NB4 (cell line): ENCODE measurements at places on chromosomes 16 and 17.

DNA sequence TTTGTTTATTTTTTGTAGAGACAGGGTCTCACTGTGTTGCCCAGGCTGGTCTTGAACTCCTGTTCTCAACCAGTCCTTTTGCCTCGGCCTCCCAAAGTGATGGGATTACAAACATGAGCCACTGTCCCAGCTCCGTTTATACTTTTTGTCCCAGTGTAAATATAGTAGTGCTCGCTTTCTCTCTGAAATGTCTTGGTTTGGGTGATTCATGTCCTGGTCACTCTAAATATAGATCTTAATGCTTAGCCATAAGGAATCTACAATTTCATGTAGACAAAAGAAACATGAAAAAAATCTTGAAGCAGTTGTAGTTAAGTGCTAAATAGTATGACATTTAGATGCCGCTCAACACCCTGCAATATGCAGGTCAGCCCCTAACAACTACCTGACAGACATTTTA, 126.9 kb downstream of the KATNIP start:
- DNase-seq = no peak

GRCh38 chr17:80220054-80220735, at the start of the genes SGSH and SLC26A11:
Gene SGSH, minus strand, starts transcription at chr17:80220333. Its CDS starts 20 bp downstream, at chr17:80220313.
Gene SLC26A11, plus strand, starts transcription at chr17:80220427. Its CDS starts 1,134 bp downstream, at chr17:80221561.
- DNase-seq = peak; percentile 21

GRCh38 chr17:81460856-81461460, 51.6 kb downstream of the ACTG1 start:
- peak; percentile 99 for DNase-seq

DNA sequence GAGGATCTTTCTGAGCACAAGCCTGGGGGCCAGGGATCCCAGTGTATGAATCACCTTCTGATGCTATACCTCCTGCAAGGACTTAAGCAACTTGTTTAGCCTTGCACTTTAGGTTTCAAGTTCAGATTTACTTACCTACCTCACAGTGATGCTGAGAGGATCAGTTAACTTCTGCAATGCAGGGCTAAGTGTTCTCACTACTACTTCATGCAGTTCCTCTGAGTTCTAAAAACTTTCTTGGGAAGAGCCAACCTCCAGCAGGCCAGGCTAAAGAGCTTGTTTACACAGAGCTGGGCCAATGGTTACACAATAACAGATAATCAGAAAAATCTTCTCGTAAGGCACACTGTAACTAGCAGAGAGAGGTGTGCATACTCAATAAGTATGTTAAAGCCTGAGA, 13.0 kb downstream of the VEZF1 start:
- DNase-seq = no peak

DNA sequence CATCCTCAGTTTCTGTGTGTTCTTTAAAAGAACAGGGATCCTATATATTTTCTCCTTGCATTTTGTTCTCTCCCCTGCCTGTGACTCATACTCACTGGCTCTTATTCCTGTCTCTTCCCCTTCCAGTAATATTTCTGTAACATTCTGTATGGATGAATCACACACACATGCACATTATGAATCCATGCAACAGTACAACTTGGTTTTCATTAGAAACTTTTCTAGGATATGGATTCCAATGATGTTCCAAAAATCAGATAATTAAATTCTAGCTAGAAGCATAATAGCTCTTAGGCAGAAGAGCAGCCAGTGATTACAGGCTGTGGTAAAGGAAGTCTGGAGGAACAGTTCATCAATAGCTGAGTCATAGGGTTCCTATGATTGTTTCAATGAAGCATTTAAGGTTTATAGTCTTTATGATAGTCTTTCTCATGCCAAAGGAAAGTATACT, 119.6 kb upstream of the PMFBP1 start:
- DNase-seq = no peak

GRCh38 chr16:46822270-46822669, 8.7 kb downstream of the C16orf87 start:
- DNase-seq = no peak

GRCh38 chr16:64090327-64090726, 1031.5 kb downstream of the CDH11 start:
- DNase-seq = no peak

DNA sequence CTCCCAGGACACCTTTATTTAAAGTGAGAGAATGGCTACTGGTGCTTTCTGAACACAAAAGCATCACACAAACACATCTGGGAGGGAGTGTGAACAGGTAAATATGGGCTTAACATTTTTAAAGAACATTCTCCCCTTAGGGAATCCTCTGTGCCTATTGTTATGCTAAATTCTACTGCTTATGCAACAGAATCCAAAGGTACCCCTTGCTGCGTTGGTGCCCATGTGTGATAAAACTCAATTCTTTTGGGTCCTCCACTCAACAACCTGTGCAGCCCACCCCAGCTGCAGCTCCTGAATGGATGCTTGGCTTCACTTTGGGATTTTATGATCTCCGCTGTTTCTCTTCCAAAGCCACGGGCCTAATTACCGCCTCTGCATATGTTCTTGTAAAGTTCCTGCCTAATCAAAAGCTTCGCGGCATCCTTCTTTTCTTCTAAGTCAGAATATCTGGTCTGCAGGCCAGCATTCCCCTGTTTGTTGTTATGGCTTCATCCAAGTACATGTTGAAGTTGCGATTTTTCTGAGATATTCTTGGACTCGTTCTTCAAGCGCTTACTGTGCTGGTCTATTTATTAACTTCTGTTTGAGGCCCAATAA, 23.9 kb downstream of the RHBDL3 start:
- no peak for DNase-seq

GRCh38 chr17:80262291-80262690, 1.6 kb downstream of the RNF213 start:
- no peak for DNase-seq

DNA sequence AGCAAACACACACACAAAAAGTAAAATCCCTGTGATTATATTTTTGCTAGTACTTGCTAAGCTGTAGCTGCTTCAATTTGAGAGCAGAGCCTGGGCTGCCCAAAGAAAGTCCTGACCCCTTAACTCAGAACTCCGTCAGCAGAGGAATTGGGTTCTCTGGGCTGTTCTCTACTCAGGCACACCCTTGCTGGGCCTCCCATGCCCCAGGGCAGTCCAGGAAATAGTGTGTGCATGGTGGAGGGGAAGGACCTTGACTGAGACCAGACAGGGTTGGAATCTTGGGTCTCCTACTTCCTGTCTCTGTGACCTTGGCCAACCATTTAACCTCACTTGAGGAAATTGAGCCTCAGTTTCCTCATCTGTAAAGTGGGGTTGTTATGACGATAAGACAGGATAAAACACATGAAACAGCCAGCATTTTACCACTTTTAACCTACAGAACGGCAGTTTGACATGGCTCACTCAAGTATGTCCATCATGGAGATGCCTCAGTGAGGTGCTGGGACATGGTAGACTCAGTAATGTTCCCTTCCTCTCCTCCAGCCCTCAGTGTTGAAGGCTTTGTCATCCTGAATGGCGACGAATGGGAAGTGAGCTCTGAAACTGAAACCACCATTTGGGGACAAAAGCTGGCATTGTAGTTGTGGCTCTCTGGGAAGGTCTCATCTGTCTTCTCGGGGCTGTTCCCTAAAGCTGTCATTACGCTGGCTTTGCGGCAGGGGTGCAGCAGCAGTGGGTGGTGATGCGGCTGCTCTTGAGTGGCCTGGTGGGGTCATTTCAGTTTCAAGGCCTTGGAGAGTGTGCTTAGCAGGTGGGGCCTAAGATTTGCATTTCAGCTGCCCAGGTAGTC, 74.9 kb downstream of the CMIP start:
- DNase-seq = peak; percentile 44

DNA sequence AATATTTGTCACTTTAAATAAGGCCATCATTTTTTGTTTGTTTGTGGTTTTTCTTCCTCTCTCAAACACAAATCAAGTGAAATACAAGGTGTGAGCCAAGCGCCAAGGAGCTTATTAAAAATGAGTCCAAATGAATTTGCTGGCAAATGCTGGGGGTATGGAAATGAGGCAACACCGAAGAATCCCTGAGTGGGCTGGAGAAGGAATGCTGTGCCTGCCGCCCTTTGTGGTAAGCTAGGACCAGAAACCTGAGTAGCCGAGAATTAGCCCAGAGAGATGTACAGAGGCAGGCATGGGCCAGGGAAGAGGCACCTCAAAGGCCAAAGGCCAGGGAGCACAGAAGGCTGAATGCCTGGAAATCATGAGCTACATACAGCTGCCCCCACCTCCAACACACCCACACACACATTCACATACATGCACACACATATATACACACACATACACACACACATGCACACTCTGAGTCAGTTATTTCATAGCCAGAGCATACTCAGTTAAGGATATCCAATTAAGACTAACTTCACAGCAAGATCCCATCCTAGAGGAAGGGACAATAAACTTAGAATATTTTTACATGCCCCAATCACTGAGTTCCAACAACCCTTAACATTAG, 266.1 kb upstream of the DYNLRB2 start:
- DNase-seq = no peak
